ENCODE measurements at places on chromosomes 7 and 10.
A peak's percentile ranks its signal among the peaks of the same experiment; 100 is the strongest.

GRCh38 chr7:158125721-158126120 is 461.9 kb downstream of the PTPRN2 start:
- no peak for DNase-seq

DNA sequence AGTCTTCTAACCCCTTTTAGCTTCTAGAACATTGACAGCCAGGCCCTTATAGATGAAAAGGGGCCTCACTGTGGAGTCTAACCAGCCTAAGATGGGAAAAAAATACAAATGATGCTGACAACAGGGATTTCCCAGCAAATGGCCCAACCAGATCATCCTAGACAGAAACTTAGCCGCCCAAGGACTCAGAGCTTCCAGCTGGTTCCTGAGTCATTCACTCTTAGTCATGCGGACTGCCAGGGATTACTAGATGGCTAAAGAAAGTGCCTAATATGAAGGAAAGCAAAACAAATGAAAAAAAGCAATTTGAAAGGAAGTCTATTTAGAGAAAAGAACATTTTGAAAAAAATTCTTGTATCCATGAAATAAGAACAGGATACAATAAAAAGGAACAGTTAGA is 23.7 kb downstream of the TSPAN14 start:
- no peak for DNase-seq

GRCh38 chr10:112650588-112651030 is 203.6 kb downstream of the VTI1A start:
- DNase-seq: no peak

- DNase-seq: no peak
These were observed 504.4 kb downstream of the LRMDA start for GRCh38 chr10:75935650-75936400.

DNA sequence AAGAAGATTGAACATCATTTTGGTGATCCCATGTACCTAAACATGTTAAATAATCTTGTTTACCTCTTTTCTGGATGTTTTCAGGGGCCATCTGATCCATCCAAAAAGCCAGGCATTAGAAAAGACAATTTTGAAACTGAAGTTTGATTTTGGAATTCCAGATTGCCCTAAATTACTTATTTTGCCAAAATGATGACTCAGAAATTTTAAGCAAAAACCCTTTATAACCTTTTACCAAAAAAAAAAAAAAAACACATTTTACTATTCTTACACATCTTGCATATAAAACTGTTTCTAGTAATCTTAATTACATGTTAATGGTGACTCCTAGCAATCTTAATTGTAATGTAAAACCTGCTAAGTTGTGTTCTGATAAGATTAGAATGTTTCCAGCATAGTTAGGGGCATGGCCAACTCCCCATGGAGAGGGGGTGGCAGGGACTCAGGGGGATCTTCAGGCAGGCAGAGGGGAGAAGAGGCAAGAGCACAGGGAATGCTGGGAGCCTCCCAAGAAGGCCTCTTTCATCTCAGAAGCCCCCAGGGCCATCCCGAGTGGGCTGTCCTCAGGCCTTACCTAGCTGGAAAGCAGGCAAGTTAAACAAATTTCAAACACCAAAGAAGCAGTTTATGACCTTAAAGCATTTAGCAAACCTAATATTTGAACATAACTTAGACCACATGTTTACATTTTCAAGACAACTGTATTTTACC is 25.8 kb upstream of the AKR1C3 start:
- DNase-seq: no peak

- no peak for DNase-seq
These were observed 96.5 kb downstream of the PFKFB3 start for GRCh38 chr10:6299234-6299633.

DNA sequence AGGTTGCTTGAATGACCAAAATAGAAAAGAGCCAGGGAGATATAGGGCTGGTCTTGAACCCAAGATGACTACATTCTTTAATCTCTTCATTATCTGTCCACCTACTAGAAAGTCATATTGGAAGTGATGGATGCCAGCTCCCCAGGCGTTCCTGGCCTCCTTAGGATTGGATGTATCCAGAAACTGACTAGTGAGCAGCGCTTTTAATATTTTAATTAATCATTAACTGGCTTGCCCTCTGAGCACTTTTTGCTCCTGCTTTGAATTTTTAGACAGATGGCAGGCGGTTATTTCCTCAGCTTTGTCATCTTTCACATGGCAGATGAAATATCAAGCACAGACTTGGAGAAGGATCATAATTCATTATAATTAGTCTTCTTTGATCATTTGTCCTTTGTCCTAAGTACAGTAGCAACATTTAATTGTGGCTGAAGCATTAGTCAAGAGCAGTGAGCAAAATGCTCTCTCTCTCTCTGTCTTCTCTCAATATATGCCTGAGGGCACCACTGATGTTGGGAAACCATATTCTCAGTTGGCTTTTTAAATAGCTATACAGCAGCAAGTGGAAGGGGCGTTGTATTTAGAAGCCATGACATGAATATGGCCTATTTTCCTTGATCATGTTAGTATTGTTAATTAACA is 588.0 kb downstream of the NRG3 start:
- peak; percentile 47 for DNase-seq

Data from NCI-H1694 treated with DMSO at 0.1 percent for 48 hours (cell line).